ENCODE measurements at places on chromosomes 1 and 21.

DNA sequence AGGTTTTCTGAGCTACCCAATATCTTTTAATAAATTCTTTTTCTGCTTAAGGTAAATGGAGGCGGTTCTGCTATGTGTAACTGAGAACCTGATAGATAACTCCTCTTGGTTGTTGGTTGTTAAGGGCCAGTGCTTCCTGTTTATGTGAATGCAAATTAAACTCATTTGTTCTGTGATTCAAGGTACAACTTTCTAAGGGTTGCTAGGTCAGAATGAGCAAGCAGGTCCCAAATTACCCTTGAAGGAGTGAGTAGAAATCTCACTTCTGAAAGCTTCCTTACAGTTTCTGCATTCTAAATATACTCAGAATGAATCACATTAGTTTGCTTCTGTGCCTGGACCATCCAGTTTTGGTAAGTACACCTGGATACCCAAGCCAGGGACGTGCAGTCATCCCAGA is 15.5 kb upstream of the FAM78B start:
- DNase-seq: no peak

DNA sequence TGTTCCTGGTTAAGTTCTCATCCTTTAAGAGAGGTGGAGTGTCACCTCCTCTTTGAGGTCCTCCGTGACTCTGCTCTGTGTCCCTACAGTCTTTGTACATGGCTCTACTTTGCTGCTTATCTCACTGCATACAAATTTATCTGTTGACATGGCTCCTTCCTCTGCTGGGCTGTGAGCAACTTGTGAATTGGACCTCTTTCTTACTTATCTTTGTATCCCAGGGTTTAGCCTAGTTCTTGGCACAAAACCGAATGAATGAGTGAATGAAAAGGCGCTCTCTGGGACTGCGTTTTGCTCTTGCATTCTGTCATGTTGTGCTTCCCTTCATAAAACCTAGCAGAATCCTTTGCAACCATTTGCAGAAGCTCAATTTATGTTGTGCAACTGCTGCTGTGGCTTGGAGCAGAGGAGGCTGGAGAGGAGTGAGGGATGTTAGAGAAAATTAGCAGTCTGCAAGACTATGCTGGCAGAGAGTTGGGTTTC is 12.4 kb downstream of the SLC26A9 start:
- DNase-seq: no peak

- no peak for DNase-seq
These were observed 33.4 kb downstream of the IFI44 start for GRCh38 chr1:78683079-78683478.

GRCh38 chr21:43364851-43365424 is 62.0 kb downstream of the SIK1 start:
- DNase-seq: no peak

All from stimulated activated CD8-positive, alpha-beta memory T cell treated with anti-CD3 and anti-CD28 coated beads, Interleukin-7, amount 100 ng/mL, for 1 hour (primary cell).